Heart left ventricle (tissue), 16 donors: ENCODE measurements at places on chromosomes 3 and 15.

DNA sequence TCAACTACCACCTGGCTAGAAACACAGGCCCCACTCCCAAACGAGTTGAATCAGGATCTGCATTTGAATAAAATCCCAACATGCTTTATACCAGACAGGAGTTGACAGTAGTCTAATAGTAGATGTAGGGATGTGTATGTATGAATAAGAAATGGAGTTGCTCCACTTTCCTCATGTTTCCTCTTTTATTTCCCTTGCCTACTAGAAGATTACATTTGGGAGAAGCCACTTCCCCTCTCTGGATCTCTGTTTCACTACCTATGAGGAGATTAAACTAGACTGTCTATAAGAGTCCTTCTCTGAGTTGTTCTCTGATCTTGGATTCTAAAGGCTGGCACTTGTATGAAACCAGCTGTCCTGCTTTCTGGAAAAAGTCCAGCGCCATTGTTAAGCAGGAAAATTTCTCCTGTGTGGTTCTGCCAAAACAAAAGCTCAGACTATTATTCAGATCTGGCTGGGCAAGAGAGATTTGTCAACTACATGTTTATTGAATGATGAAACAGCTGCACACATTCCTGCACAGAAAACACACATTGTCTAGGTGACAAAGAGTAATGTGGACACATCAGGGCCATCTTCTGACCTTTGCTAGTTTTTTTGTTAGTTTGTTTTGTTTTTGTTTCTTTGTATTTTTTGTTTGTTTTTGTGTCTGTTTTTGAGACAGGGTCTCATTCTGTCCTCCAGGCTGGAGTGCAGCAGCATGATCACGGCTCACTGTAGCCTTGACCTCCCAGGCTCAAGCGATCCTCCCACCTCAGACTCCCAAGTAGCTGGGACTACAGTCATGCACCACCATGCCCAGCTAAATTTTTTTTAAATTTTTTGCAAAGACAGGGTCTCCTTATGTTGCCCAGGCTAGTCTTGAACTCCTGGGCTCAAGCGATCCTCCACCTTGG, 29.9 kb downstream of the ACP3 start:
- no peak overlapping the region for H3K27ac ChIP-seq
- no peaks in the 10 kb centered on the region for H3K4me1 ChIP-seq
- no peak overlapping the region for H3K4me3 ChIP-seq
- no peak for DNase-seq
- no peaks in the 10 kb centered on the region for H3K36me3 ChIP-seq
- no peaks in the 10 kb centered on the region for H3K27me3 ChIP-seq

DNA sequence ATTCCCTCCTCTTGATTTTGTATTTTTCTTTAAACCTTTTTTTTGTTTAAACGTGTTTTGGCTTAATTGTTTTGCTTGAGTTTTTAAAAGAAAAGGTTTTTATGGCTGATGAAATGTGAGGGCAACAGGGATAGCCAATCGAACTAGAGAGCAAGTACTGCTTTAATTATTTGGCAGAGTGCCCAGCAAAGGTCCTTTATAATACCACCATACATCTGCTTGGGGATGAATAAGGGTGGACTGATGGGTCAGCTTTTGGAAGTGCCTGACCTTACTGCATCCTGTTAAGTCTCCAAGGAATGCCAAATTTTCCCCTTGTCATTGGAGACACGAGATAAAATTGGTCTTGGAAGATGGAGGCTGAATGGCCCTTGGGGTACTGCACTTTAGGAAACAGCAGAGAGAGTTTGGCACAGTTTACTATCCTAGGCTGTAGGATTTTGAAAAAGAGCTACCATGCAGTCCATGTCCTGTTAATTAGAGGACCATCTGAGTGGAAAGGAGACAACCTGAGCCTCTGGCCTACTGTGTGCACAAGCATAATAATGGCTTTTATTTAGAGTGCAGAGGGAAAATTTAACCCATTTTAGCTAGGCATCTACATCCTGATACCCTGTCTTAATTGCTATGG, 19.8 kb upstream of the MTHFS start:
- no peaks in the 10 kb centered on the region for H3K4me1 ChIP-seq
- no peak overlapping the region for H3K27ac ChIP-seq
- no peak overlapping the region for H3K4me3 ChIP-seq

DNA sequence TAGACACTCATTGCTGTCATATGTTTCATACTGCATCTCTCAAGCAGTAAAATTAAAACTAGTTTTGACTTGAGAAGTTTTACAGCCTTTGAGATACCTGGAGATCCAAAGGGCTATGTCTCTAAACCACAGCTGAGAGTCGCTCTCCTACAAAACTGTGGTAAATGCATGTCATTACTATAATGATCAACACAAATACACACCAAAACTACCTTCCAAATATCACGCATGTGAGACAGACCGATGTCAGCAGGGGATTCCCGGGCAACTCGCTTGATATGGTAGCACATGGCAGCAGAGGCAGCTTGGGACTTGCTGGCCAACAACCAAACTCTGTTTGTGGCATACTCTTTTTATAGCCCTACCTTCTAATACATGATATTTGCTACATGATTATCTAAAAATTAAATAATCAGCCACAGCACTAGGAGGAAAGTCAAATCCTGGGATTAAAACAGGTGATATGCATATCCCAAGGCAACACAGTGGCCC, 56.3 kb downstream of the PDZRN3 start:
- H3K4me3 ChIP-seq: no peak overlapping the region
- peak; percentile 41 for DNase-seq
- H3K27me3 ChIP-seq: no peaks in the 10 kb centered on the region
- H3K4me1 ChIP-seq: peaks cover 27% of the 10 kb centered on the region
- peak overlapping the region; percentile 27 for H3K27ac ChIP-seq
- no peaks in the 10 kb centered on the region for H3K36me3 ChIP-seq

DNA sequence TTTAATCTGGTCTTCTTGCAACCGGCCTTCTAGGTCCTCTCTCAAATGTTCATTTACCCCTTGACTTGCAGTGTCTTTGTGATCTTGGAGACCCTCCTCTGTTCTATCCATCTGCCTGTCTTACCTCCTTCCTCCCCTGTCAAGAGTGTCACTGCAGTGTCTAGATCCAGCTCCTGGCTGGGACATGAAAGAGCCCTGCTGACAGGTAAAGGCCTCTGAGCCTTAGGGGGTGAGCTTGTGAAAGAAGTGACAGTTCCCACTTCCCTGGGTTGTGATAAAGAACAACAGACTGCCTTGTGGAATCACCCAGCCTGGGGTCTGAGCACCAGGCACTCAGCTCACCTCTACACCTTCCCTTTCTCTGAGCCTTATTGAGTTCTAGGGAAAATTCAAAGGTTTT, 68.0 kb downstream of the CDC25A start:
- no peak for DNase-seq
- no peaks in the 10 kb centered on the region for H3K4me1 ChIP-seq
- no peak overlapping the region for H3K27ac ChIP-seq
- no peaks in the 10 kb centered on the region for H3K27me3 ChIP-seq
- H3K4me3 ChIP-seq: no peak overlapping the region

DNA sequence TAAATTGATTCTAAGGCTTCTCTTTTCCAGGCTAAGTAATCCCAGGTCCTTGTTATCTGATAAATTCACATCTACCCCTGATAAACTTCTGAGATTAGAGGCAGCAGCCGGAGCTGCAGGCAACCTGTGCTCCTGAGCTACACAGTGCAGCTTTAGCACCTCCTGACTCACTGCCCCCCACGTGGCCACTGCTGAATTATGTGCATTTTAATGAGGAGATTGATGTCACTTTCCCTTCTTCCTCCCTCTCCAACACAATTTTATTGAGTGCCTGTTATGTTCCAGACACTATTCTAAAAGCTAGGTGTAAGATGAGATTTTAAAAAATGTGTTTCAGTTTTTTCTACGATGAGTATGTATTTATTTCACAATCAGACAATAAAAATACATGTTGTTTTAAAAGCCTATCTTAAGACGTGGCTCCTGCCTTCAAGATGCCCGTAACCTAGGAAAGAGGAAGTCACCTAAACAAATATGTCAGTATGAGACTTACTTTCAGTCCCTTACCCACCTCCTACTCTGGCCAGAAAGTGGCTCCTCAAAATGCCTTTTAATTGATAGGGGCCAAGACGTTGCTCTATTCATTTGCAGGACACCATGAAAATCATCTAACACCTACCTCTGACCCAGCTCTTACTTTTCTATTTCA, 161.5 kb upstream of the PFN2 start:
- no peak overlapping the region for H3K27ac ChIP-seq
- H3K4me1 ChIP-seq: no peaks in the 10 kb centered on the region
- no peak overlapping the region for H3K4me3 ChIP-seq
- DNase-seq: no peak
- H3K36me3 ChIP-seq: no peaks in the 10 kb centered on the region
- H3K27me3 ChIP-seq: no peaks in the 10 kb centered on the region

- no peak overlapping the region for H3K27ac ChIP-seq
- no peak for DNase-seq
- H3K36me3 ChIP-seq: no peaks in the 10 kb centered on the region
Measured at GRCh38 chr15:46034755-46035154, 399.9 kb downstream of the SQOR start.

DNA sequence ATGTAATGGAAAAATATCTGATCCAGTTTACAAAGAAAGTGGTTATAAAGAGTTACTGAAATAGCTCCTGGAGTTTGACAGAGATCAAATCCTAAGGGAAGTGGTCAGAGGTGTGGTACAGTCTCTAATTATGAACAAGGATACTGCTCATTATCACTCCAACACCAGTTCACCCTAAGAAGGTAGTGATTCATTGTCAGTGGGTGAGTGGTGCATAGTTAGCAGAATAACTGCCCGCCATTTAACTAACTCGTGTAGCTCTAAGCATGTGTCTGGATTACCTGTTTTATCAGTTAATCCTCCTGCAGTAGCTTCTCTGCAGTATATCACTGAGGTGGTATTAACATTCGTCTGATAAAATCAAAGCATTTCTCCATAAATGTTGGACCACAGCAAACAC, 700.1 kb downstream of the NLGN1 start:
- H3K4me1 ChIP-seq: no peaks in the 10 kb centered on the region
- H3K27ac ChIP-seq: no peak overlapping the region
- no peaks in the 10 kb centered on the region for H3K27me3 ChIP-seq
- no peak for DNase-seq
- no peaks in the 10 kb centered on the region for H3K36me3 ChIP-seq

- H3K36me3 ChIP-seq: no peaks in the 10 kb centered on the region
- H3K4me1 ChIP-seq: peaks cover 34% of the 10 kb centered on the region
- no peak for DNase-seq
- H3K27me3 ChIP-seq: no peaks in the 10 kb centered on the region
Measured at GRCh38 chr15:31238906-31239305, 87.7 kb upstream of the KLF13 start.

DNA sequence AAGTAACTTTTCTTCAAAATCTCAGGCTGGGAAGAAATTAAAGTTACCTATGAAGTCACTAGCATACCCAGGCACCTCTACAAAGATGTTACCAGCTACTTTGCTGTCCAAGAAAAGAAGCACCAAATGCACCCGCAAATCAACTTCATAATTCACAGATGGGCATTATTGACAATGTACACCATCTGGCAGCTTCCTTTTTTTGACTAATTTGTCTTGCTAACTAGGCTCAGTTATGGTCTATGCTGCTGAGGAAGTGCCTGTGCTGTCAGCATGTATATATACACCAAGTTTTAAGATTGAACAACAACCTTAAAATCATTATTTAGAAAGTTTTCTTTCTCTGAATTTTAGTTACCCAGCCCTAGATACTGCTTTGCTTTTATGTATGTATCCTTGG, 93.8 kb downstream of the NSUN3 start:
- no peak overlapping the region for H3K4me3 ChIP-seq
- H3K4me1 ChIP-seq: no peaks in the 10 kb centered on the region
- H3K27me3 ChIP-seq: no peaks in the 10 kb centered on the region
- DNase-seq: no peak
- no peaks in the 10 kb centered on the region for H3K36me3 ChIP-seq

GRCh38 chr3:154464440-154465190, 34.6 kb upstream of the GPR149 start:
- H3K4me3 ChIP-seq: no peak overlapping the region
- no peak overlapping the region for H3K27ac ChIP-seq
- DNase-seq: no peak
- H3K36me3 ChIP-seq: no peaks in the 10 kb centered on the region

- H3K27ac ChIP-seq: peak overlapping the region; percentile 84
- peak; percentile 95 for DNase-seq
- no peak overlapping the region for H3K4me3 ChIP-seq
- H3K36me3 ChIP-seq: no peaks in the 10 kb centered on the region
Measured at GRCh38 chr3:195914648-195915473, 6.5 kb upstream of the TNK2 start.

DNA sequence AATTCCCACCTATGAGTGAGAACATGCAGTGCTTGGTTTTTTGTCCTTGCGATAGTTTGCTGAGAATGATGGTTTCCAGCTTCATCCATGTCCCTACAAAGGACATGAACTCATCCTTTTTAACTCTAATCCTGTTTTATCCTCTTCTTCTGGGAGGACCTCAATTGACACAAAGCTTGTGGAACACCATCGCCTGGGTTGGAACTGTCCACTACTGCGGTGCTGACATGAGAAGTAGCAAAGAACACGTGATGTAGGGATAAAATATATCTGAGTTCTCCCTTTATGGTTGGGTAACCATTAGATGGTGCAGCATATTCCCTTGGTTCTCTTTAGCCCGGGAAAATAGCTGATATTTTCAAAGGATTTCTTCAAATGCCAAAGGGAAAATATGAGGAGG, 105.3 kb upstream of the TOPAZ1 start:
- H3K27me3 ChIP-seq: no peaks in the 10 kb centered on the region
- H3K4me1 ChIP-seq: no peaks in the 10 kb centered on the region
- no peak overlapping the region for H3K27ac ChIP-seq
- no peak overlapping the region for H3K4me3 ChIP-seq
- DNase-seq: no peak
- H3K36me3 ChIP-seq: no peaks in the 10 kb centered on the region

- peaks cover 64% of the 10 kb centered on the region for H3K36me3 ChIP-seq
- H3K4me3 ChIP-seq: no peak overlapping the region
- H3K4me1 ChIP-seq: peaks cover 3% of the 10 kb centered on the region
- no peak overlapping the region for H3K27ac ChIP-seq
- H3K27me3 ChIP-seq: no peaks in the 10 kb centered on the region
Measured at GRCh38 chr3:112605285-112605684, 35.7 kb downstream of the CCDC80 start.

- no peaks in the 10 kb centered on the region for H3K27me3 ChIP-seq
- H3K36me3 ChIP-seq: no peaks in the 10 kb centered on the region
- DNase-seq: no peak
Measured at GRCh38 chr15:82894971-82895520, 57.5 kb downstream of the HOMER2 start.

- peaks cover 24% of the 10 kb centered on the region for H3K4me1 ChIP-seq
- no peaks in the 10 kb centered on the region for H3K36me3 ChIP-seq
- H3K4me3 ChIP-seq: no peak overlapping the region
- no peak for DNase-seq
Measured at GRCh38 chr15:62404194-62404985, 239.3 kb upstream of the C2CD4B start.
